HTR-8/SVneo (cell line): ENCODE measurements at places on chromosomes 16 and 17.

- no peak for DNase-seq
These were observed 3.6 kb downstream of the DLX3 start for GRCh38 chr17:49991409-49991808.

- peak; percentile 88 for DNase-seq
These were observed 9.0 kb upstream of the KCTD5 start for GRCh38 chr16:2673066-2673999.

DNA sequence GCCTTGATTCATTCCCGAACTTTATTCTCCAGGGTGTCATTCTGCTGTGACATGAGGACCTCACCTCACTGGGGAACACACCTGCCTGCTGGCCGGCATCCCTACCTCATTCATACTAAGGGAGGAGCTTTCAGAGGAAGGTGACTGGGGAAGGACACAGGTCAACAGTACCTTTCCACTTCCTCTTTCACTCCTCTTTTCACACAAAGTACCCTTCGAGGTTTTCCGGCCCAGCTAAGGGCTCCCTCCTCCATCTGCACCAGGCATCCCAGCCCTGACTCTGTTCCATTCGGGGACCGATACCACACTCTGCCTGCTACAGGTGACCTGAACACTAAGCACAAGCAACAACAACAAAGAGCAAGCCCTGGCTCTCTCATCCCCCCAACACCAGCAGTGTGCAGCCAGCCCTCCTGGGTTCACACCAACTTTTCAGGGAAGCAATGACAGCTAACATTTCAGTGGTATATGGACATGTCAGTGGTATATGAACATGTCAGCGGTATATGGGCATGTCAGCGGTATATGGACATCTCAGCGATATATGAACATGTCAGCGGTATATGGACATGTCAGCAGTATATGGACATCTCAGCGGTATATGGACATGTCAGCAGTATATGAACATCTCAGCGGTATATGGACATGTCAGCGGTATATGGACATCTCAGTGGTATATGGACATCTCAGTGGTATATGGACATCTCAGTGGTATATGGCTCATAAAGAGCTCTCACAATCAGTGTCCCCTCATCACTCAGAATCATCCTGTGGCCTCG is 16.0 kb downstream of the TRIM25 start:
- no peak for DNase-seq

- no peak for DNase-seq
These were observed 126.2 kb downstream of the CPPED1 start for GRCh38 chr16:12677502-12677901.

DNA sequence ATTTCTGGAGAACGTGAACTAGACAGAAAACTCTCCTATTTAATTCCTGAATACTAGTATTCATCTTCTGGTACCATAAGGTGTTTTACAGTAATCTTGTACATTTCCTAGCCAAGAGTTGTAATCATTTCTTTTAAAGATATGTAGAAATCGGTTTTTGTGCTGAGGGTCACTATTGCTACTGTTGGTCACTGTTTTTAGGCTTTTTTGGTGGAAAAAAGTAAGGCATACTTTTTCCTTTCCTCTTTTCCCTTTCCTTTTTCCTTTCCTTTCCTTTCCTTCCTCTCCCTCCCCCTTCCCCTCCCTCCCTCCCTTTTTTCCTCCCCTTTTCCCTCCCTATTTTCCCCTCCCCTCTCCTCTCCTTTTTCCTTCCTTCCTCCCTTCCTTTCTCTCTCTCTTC is 706.4 kb upstream of the GOT2 start:
- DNase-seq: no peak
